ENCODE measurements at places on chromosomes 2 and 18.

GRCh38 chr18:39840856-39841481, 2114.1 kb upstream of the PIK3C3 start:
- no peak for DNase-seq

GRCh38 chr2:205714789-205715720, 32.8 kb downstream of the NRP2 start:
- DNase-seq = no peak

- no peak for DNase-seq
Observed at GRCh38 chr2:31384771-31385276, 29.7 kb downstream of the XDH start.

GRCh38 chr2:216787851-216788540, 71.9 kb downstream of the TNP1 start:
- DNase-seq = no peak

GRCh38 chr2:16215902-16216557, 275.7 kb downstream of the MYCN start:
- DNase-seq = no peak

GRCh38 chr18:7593218-7593819, 26.2 kb downstream of the PTPRM start:
- DNase-seq = no peak

GRCh38 chr2:43520919-43521318, 74.9 kb downstream of the THADA start:
- DNase-seq = no peak

DNA sequence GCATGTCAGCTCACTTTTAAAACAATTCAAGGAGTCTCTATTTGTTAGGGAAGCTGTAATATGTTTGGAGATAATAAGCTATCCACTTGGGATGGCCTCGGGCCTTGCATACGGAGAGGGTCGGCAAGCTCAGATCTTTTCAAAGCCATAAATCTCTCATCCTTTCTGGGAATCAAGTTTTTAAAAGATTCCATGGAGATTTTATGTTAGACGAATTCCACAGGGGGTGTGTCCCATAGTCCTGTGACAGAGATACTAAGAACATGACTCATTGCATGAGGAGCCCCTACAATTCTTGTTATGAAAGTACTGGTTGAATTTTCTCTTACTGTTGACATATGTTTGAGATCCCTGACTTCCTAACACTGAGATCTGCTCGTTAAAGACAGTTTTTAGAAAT, 108.7 kb downstream of the FEZ2 start:
- DNase-seq = no peak

- DNase-seq = no peak
Observed at GRCh38 chr2:9778012-9778411, 65.3 kb upstream of the TAF1B start.

DNA sequence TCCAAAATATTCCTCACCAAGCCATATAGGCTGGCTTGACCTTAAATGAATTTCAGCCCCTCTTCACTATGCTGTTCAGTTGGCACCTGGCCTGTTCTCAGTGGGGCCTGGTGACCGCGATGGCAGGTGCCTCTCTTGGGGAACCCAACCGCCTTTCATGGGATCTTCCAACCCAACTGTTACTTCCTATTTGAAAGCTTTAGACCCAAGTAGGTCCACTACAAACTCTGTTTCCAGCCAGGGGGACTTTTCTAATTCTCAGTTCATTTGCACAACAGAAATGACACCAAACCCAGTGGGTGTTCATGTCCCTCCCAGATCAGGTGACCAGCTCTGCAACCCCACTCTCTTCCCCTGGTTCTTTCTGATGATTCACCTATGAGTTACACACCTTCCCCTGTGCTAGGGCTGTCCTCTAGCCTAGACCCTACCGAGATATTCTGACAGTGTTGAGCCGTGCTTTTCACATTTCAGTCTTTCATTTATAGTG, 35.6 kb upstream of the NDUFV2 start:
- DNase-seq = no peak

DNA sequence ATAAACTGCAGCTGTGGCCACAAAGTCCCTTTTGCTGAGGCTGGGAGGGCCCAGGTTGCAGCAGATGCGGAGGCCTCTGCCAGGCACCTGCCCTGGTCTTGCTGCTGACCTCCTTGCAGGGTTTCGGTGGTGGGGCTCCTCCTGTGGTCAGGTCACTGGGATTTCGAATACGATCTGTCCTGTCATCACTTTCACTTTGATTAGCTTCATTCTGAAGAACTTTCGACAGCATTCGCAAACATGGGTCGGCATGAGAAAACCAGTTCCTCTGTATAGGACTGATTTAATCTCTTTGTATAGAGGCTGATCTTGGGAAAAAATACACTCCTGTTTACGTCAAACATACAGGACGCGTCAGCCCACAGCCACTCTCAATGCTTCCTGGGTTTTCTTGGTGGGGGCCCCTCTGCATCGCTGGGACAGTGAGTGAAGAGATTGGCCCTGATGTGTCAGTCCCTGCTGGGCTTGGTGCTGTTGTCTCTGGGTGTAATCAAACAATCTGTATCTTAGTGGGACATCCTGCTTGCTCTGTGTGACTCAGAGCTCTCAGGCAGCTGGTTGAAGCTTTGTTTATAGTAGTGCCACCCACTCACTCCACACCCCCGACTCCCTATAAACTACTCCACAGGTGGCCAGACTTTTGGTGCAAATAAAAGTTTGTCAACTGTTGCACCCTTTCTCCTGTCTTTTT, 209.4 kb upstream of the CXCR4 start:
- DNase-seq = peak; percentile 68

DNA sequence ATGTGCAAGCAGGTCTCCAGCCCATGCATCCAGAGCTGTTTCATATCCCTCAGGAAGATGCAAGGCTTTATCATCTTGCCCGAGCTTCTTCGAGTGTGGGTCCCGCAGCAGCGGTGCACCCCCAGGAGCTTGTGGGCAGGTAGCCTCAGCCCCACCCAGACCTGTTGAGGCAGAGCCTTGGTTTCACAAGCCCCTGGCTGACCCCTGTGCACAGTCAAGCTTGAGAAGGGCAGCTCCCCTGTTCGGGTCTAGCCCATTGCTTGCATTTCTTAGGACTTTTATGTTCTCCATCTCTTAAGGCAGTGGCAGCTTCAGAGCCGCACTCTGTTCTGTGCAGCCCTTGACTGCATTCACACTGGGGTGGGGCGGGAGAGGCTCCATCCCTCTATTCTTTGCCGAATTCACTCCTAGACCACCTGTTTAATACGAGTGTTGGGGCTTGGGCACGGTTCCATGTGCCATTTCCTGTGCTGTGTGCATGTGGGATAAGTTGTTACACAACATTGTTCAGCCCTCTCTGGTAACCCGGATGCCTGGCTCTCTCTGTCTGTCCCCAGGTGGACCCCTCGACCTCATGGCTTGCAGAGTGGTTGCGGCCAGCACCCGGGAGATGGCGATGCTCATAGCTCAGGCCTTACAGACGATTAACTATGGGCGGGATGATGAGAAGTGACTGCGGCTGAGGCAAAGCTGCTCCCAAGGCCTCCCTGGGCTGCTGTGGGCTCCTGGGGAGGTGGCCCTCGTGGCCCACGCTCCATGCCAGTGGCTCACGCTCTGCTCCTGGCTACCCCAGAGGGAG, 48.7 kb downstream of the IMPA2 start:
- no peak for DNase-seq

DNA sequence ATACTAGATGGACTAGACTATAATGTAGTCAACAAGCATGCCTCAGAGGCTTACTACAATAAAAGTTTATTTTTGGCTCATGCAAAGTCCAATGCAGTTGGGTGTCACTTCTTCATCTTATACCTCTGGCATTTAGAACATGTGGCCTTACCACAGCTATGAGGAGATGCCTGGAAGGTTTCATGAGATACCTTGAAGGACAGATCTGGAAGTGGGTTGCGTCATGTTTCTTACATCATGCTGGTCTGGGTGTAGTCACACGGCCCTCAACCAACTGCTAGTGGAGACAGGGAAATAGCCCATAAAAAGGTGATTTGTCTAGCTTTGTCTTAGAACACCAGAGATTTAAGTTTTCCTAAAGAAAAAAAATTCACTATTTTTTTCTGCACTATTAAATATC, 91.7 kb upstream of the MMADHC start:
- DNase-seq = no peak

GRCh38 chr18:31486165-31486564, 11.8 kb upstream of the DSG2 start:
- no peak for DNase-seq

Data from activated naive CD8-positive, alpha-beta T cell treated with anti-CD3 and anti-CD28 coated beads for 36 hours (primary cell).